ENCODE measurements at places on chromosomes 12 and 14.

DNA sequence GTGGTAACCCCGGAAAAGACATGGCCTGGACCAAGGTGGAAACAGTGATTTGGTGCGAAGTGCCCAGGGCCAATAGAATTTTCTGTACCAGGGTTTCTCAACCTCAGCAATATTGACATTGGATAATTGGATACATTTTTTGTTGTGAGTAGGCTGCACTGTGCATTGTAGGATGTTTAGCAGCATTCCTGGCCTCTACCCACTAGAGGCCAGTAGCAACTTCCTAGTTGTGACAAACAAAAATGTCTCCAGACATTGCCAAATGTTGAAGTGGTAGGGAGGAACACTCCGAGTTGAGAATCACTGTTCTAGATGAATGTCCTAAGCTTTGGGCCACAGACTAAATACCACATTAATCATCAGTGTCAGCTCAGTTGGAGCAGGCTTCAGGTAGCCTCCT lies 6.2 kb upstream of the CGRRF1 start:
- DNase-seq: no peak

- no peak for DNase-seq
Measured at GRCh38 chr14:94717808-94718207, 52.1 kb downstream of the GSC start.

DNA sequence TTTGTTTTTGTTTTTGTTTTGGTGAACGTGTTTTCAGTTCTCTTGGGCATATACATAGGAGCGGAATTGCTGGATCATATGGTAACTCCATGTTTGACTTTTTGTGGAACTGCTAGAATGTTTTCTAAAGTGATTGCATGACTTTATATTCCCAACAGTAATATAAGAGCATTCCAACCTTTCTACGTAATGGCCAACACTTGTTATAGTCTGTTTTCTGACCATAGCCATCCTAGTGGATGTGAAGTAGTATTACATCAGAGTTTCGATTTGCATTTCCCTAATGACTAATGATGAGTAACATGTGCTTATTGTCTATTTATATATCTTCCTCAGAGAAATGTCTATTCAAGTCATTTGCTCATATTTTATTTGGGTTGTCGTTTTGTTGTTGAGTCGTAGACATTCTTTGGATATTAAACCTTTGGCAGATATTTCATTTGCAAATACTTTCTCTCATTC lies 268.7 kb downstream of the AEBP2 start:
- no peak for DNase-seq

- no peak for DNase-seq
Measured at GRCh38 chr14:42921901-42922300, 1315.2 kb downstream of the LRFN5 start.

DNA sequence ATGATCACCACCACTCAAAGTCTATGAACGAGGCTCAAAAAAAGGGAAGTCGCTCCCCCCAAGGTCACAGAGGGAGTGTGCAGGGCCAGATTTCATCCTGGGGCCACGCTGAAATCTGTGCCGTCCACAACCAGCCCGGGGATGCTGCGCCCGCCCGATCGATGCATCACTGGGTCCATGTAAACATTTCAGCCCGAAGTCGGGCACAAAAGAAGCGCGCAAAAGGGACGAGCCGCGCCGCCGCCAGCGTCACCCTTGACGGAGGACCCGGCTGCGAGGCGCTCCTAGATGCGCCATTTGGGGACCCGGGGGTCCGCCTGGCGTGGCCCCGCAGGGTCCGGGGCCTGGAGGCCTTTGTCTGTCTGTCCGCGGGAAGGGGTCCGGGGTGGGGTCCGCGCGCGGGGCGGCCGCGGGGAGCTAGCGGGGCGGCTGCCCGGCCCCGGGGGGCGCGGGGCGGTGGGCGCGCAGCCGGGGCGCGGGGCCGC lies 503 bp downstream of the FBXO21 start:
- DNase-seq: no peak

GRCh38 chr12:99392091-99392850 lies 255.3 kb upstream of the GARIN6 start:
- no peak for DNase-seq

GRCh38 chr14:58151133-58152013 lies 640 bp downstream of the ARMH4 start:
- DNase-seq: no peak

DNA sequence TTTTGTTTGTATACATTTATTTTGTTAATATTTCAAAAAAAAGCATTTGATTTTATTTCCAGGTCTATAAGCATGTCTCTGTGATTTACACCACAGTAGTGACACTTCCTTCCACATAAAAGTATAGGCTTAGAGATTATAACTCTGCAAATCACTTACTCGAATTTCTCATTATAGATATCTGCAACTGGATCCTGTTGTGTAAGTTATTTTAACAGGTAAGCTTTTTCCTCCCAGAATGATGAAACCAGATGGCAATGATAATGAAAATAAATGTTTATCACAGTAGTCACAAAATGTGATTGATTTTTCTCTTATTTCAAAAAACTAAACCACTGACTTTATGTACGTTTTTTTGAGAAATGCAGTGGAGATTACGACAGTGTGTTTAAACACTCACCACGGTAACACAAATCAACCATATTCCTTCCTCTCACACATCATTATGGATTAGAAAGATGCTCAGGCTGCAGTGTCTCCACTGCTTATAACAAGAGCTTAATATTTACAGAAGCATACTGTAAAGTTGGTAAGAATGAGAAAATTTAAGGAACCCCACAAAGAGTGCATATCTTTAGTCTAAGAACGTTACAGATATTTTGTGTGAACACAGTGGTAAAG lies 194.6 kb downstream of the ATXN7L3B start:
- DNase-seq: no peak

DNA sequence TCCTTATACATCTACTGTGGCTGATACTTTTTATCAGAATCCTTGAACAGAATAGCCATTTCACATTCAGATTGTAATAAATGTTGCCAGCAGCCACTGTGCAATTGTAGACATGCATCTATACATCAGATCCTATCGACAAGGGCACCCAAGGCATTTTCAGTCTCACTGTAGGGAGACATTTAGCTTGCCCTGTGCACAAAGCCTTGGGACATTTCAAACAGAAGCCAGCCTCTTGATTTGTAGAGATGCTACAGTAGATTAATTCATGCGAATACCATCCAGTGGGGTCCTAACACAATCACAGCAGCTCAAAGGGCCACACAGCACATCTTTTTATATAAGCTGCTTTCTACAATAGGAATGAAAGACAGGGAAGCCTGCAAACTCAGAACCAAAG lies 81.4 kb downstream of the SLC8A3 start:
- no peak for DNase-seq

GRCh38 chr14:61662437-61663311 lies 32.6 kb upstream of the HIF1A start:
- no peak for DNase-seq

- no peak for DNase-seq
Measured at GRCh38 chr14:60691383-60692113, 32.6 kb downstream of the SIX4 start.

DNA sequence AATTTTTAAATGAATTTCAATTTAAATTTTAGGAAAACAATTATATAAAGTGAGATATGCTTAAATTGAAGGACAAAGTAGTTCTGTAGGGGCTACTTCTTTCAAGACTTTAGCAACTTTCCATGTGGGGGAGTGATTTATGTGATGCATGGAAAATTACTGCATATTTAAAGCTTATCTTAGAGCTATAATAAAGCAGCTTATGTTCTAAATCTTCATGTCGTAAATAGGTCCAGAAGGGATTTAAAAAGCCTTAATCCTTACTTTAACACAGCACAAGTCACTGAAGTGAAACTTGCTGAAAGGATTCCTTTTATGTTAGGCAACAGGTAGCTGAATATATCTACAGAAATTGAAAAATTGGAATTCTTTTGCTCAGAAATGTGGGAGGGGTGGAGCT lies 340.4 kb downstream of the NAV3 start:
- no peak for DNase-seq

- DNase-seq: no peak
Measured at GRCh38 chr14:75175677-75176141, 703 bp downstream of the TMED10 start.

DNA sequence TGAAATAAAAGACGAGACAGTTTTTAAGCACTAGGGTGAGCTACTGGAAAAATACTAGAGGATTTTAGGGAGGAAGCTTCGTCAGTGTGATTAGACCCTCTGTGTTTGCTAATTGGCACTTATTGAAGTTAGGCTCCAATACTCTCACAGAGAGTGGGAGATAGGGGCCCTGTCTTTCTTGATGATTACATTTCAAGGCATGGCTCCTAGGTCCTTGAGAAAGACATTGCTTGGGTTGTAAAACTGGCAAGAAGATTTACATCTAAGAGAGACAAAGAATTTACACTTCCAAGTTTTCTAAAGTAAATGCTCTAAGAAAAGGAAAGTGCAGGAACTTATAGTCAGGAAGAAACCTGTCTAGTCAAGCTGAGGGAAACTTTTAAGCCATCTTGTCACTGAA lies 183.2 kb downstream of the C12orf50 start:
- no peak for DNase-seq

DNA sequence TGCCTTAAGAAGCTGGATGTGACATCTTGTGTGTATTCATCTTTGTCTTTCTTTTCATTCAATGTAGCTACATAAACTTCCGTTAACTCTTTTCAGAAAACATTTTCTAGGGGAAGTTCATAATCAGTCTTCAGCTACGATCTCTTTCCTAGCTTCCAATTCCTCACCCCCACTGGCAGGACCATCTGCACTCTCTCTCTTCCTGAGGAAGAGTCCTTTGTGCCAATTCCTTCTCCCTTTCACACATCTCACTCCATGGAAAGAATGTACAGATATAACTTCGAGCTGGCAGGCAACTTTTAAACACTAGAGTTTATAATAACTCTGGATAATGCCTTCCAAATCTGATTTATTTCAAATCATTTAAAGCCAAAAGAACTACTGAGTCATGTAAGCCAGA lies 495.7 kb downstream of the GALC start:
- no peak for DNase-seq

DNA sequence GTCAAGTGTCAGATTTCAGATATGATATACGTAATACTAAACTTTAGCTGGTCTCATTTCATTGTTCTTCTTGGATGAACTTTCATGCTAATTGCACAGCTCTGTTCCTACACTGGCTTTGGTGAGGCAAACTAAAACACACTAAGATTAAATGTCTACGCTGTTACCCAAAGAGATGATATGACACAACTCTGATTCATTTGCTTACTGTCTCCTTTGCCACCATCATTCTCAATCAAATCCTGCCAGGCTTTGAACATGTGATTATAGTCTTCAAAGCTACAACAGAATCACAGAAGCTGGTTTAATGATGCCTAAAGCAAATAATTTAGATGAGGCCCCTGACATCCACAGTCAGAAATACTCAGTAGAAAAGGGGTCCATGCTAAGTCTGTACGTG lies 37.7 kb downstream of the MDGA2 start:
- DNase-seq: no peak

- DNase-seq: no peak
Measured at GRCh38 chr14:80095623-80096022, 115.7 kb downstream of the DIO2 start.

DNA sequence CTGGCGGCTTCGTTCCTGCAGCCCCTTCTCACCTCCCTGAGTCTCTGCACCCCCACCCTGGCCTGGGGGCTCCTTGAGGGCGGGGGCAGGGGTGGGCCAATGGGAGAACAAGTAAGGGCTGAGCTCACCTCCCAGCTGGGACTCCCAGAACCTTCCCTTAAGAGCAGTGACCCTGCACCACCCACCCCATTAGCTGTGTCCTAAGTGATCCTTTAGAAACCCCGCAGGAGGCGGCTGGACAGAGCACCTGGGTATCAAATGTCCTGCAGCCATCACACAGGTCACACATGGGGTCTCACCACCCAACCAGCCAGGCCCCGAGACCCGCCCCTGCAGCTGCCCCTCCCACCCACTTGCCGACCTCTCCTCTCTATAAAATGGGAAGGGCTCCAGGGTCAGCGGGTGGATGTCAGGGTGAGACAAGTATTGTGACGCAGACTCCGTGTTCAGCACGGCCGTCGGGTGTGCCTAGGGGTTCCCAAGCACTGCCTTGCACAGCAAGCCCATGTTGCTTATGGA lies 151.2 kb upstream of the C14orf180 start:
- DNase-seq: peak; percentile 75

DNA sequence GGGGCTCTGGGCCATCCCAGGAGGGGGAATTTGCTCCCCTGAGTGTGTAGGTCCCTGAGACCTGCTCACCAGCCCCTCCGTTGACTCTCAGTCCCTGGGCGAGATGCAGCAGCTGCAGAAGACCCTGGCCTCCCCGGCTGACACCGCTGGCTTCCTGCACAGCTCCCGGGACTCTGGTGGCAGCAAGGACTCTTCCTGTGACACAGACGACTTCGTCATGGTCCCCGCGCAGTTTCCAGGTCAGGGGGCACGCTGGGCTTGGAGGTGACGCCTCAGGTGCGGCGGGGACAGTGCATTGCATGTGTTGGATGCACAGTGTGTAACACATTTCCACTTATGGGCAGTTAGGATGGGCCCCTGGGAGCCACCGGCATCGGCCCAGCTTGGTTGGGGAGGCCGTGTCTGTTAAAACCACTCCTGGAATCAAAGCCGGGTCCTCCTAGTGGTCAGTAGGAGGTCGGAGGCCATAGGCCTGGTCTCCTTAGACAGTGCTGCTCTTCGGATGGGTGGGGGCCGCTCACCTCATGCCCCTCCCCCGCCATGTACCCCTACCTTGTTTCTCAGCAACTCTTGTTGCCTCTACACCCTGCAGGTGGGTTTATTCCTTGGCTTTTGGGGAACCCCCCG lies 17.1 kb upstream of the PUS1 start:
- no peak for DNase-seq

DNA sequence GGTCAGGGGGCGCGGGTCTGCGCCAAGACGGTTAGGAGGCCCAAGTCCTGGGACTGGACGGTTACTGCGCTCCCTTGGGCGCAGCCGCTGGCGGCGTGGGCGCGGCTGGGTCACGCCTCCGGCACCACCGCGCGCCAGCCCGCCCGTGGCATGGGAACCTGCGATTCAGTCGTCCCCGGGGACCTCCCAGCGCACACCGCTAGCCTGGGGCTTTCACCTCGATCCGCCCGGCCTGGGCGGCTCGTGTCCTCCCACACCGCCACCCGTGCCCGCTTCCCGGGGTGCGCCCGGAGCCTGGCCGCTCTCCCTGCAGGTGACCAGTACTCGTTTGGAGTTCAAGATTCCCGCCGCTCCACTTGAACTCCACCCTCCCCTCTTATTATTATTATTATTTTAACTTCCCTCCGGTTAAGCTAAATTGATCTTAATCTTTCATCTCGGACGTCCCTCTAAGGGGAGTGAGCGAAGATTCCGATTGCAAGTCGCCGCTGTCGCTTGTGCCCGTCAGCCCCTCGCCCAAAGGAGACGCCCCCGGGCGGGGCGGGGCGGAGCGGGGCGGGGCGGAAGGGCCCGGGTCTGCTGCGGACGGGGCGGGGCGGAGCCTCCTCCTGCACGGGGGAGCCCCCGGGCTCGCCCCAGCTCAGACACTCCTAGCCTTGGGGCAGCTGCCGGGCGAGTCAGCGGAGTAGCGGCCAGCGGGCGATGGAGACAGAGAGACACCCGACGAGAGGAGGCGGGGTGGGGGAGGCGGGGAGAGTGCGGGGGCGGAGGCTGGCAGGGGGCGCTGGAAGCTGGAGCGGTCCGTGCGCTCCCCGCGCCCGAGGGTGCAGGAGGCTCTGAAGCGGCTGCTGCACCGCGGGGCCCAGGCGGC lies at the start of gene KCNMB4:
Gene KCNMB4, plus strand, starts transcription at position 643 of the 871 bp plus-strand sequence. CDS start 445 bp downstream, outside the sequence.
- no peak for DNase-seq

GRCh38 chr12:66438601-66439000 lies 136.3 kb downstream of the HELB start:
- no peak for DNase-seq

All from vagina (tissue), 2 donors.